ENCODE measurements at places on chromosomes 1 and 21. TPM values are rescaled to one million over a fixed set of nuclear protein-coding genes. Genes with fewer than 3 reads are reported as not detected.

Gene P3R3URF
- not detected for total RNA-seq

Gene C1QTNF12
- total RNA-seq = not detected

Gene AMY1A
- not detected for total RNA-seq

Gene PBX1
- total RNA-seq = 16.2 TPM

Gene ELF3
- 9.9 TPM for total RNA-seq

Measured in Daoy (cell line).